ENCODE measurements at places on chromosomes 7 and 10. TPM values are rescaled to one million over a fixed set of nuclear protein-coding genes. Genes with fewer than 3 reads are reported as not detected.

DNA sequence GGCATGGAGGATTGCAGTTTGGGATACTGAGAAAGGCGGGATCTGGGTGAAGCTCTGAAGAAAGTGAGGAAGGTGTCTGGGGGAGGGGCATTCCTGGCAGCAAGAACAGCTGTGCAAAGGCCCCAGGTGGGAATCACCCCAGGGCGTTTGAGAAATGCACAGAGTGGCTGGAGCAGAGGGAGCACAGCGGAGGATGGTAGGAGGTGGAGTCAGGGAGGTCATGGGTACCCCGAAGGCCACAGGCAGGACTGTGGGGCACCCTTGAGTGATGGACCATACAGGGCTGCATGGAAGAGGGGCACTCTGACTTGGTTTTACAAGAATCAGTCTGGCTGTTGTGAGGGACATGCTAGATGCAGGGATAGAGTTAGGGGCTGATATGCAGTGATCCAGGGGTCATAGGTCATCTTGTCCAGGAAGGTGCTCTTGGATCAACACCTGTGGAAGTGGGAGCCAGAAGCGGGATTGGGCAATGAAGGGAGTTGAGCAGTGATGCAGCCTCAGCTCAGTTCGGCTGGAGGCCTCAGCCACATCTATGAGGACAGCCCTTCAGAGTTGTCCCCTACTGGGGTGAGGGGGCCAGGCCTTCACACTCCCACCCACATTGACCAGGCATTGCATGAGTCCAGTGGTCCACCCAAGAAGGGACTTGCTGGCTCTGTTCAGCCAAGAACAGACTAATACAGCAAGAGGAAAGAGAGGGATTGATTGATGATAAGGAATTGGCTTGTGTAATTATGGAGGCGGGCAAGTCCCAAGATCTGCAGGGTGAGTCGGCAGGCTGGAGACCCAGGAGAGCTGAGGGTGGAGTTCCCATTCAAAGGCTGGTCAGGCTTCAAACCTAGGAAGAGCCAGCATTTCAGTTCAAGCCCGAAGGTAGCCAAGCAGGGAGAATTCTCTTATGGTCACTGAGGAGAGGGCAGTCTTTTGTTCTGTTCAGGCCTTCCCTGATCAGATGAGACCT lies 48.7 kb downstream of the TSPAN15 start:
- peaks cover 8% of the 10 kb centered on the region for H3K4me1 ChIP-seq
- no peak overlapping the region for H3K27ac ChIP-seq
- no peaks in the 10 kb centered on the region for H3K27me3 ChIP-seq
- H3K4me3 ChIP-seq, result no peak overlapping the region
- H3K36me3 ChIP-seq, result no peaks in the 10 kb centered on the region

DNA sequence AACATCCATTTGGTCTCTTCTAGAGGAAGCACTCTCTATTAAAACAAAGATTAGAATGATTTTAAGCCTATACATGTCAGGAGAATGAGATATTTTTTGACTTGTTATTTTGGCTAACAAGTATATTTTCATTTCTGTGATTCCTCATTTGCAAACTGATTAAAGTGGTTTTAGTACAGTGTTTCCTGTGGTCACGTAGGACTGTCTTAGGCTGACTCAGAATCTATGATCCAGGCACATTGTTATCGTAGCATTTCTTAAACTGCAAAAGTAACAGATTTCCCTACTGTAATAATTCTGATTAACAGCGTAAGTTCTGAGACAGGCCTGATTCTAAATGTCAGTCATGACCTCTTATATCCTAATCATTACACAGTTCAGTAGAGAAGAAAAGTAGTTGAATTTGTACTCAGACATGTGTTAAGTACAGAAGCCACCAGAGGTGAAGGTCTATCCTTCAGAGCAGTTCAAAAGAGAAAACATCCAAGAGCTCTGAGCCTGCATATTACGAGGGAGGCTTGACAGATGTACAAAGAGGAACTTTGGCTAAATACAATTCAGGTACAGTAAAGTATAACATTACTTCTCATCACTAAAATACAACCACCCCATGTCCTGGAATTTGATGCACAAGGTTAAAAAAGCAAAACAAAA lies 124.1 kb upstream of the TEX47 start:
- H3K27ac ChIP-seq, result no peak overlapping the region
- H3K27me3 ChIP-seq, result peaks cover 23% of the 10 kb centered on the region
- no peaks in the 10 kb centered on the region for H3K36me3 ChIP-seq
- H3K4me3 ChIP-seq, result no peak overlapping the region
- no peaks in the 10 kb centered on the region for H3K4me1 ChIP-seq
- no peak for DNase-seq

DNA sequence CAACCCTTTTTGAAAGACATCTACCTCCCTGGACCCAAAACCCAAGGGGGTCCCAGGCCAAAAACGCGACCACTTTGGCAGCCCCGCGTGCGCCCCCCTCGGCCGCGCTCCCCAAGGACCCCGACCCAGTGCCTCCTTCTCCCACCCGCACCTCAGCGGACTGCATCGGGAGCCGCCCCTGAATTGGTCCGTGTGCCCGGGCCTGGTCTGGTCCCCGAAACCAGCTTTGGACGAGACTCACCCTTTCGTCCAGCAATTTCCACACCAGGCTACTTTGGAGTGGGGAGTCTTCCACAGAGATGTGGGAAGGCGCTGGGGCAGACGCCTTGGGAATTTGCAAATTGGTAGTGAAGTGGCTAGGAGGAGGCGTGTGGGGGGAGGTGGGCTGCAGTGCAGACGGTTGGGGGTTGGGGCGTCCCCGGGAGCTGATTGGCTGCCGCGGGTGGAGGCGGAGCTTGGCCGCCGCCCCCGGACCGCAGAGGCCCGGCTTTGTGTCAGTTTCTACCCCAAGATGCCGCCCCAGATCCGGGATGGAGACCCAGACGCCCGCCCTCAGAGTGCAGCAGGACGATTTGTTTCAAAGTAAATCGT lies 16.9 kb downstream of the TCAF1 start:
- H3K4me3 ChIP-seq, result no peak overlapping the region
- H3K4me1 ChIP-seq, result no peaks in the 10 kb centered on the region
- DNase-seq, result no peak
- H3K27me3 ChIP-seq, result no peaks in the 10 kb centered on the region
- peaks cover 27% of the 10 kb centered on the region for H3K36me3 ChIP-seq

The MINPP1 gene
- total RNA-seq, result 12.3 TPM

The PKD2L1 gene
- not detected for total RNA-seq

- no peaks in the 10 kb centered on the region for H3K36me3 ChIP-seq
- DNase-seq, result no peak
- no peaks in the 10 kb centered on the region for H3K4me1 ChIP-seq
- no peaks in the 10 kb centered on the region for H3K27me3 ChIP-seq
- no peak overlapping the region for H3K4me3 ChIP-seq
- no peak overlapping the region for H3K27ac ChIP-seq
Measured at GRCh38 chr10:4202938-4203337, 417.9 kb upstream of the KLF6 start.

DNA sequence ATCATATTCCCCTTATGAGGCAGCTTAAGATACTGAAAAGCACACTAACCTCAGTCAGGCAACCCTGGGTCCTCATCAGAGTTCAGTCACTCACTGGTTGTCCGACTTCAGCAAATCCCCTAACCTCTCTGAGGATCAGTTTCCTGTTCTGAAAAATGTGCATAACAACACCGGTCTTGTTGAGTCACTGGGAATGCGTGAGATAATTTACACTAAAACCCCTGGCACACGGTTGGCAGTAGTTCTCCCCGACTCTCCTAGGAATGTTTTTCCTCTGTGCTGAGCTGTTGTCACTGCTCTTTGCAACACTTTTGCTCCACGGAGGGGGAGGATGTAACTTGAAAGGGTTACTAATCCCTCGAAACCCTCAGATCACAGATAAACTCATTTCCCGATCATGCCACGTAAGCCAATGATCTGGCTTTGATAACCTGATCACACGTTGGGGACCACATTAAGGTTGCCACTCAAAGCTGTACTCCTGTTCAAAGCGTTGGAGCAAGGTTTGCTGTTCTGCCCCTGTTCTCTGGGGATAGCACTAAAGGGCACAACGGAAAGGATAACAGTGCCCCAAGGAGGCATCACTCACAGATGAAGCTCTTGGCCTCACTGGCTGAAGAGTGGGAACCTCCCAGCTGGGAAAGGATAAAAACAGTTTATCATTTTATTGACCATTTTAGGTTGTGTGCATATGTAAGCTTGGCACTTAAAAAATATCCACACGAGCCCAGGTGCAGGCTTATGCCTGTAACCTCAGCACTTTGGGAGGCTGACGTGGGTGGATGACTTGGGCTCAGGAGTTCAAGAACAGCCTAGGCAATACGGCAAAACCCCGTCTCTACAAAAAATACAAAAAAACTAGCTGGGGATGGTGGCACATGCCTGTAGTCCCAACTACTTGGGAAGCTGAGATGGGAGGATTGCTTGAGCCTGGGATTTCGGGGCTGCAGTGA lies 5.0 kb upstream of the RBM17 start:
- H3K36me3 ChIP-seq, result peaks cover 12% of the 10 kb centered on the region
- H3K4me3 ChIP-seq, result no peak overlapping the region
- peaks cover 53% of the 10 kb centered on the region for H3K27me3 ChIP-seq
- H3K27ac ChIP-seq, result no peak overlapping the region
- peaks cover 11% of the 10 kb centered on the region for H3K4me1 ChIP-seq
- DNase-seq, result no peak

- peaks cover 6% of the 10 kb centered on the region for H3K36me3 ChIP-seq
- H3K4me3 ChIP-seq, result no peak overlapping the region
- H3K27ac ChIP-seq, result no peak overlapping the region
- H3K4me1 ChIP-seq, result no peaks in the 10 kb centered on the region
Measured at GRCh38 chr10:1195828-1196227, 139.6 kb downstream of the WDR37 start.

- H3K4me1 ChIP-seq, result no peaks in the 10 kb centered on the region
- H3K4me3 ChIP-seq, result no peak overlapping the region
- H3K27ac ChIP-seq, result no peak overlapping the region
- H3K27me3 ChIP-seq, result no peaks in the 10 kb centered on the region
- peak; percentile 46 for DNase-seq
Measured at GRCh38 chr10:93352638-93353383, 129.3 kb downstream of the MYOF start.

DNA sequence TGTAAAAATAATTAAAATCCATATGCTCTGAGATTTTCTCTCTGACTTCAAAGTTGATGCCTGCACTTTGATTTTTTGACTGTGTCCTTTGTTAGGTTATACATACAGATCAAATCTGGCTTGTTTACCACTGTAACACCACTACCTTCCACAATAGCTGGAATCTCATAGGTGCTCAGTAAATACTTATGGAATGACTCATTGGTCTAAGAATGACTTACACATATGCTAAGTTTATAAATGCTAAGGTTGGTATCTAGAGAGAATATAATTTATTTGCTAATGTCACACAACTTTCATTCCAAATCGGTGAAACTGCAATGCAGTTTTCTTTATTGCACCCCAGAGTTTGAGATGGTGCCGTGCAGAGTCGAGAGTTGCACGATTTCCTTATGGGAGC lies 578.5 kb downstream of the SH2D4B start:
- H3K27ac ChIP-seq, result no peak overlapping the region
- no peak overlapping the region for H3K4me3 ChIP-seq
- DNase-seq, result peak; percentile 19
- H3K27me3 ChIP-seq, result peaks cover 63% of the 10 kb centered on the region

DNA sequence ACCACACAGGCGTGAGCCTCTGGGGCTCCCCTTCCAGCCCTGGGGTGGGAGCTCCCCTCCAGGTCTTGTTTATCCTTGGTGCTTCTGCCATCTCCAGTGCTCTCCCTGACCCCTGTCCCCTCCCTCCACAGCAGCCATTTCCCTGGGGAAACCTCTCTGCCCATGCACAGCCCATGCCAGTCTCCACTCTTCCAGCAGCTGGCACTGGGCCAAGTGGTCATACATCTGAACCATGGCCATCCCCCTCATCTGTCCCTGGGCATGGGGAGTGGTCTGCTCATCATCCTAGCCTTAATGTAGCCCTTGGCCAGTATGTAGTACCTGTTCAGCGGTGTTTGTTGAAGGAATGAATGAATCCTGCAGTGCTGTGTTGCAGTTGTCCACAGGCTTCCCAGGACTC lies 172.4 kb upstream of the ZNF32 start:
- no peaks in the 10 kb centered on the region for H3K36me3 ChIP-seq
- DNase-seq, result no peak
- peaks cover 8% of the 10 kb centered on the region for H3K4me1 ChIP-seq
- no peak overlapping the region for H3K4me3 ChIP-seq

DNA sequence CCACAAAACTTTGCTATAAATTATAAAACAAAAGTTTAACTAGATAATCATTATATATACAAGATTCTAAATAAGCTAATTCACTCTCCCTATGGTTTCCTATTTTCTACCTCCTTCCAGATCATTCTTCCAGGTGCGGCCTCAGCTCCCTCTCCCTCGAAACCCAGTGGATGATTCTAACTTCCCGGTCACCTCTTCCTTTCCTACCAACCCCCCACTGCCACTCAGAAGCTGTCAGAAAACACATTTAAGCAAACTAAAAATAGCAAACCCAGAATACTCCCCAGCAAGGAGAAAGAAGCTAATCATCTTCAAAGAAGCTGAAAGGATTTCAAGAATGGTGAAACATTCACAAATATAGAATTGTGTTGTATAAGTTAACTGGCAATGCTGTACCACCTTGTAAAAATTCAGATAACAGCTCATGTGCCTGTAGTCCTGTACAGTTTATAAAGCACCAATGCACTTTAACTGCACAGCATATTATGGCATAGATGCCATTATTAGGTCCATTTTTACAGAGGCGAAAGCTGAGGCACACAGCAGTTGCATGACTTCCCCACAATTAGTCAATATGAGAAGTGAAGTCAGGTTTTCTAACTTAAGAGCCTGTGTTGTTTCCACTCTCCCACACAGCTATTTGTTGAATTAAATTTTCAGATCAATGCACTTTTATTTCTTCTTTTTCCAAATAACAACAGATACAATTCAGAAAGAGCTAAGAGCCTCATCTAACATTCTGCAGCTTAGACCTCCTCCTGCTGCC lies 13.7 kb upstream of the DNTT start:
- H3K36me3 ChIP-seq, result no peaks in the 10 kb centered on the region
- no peaks in the 10 kb centered on the region for H3K27me3 ChIP-seq
- H3K27ac ChIP-seq, result no peak overlapping the region

The SPDYE9 gene
- total RNA-seq, result not detected

- peaks cover 26% of the 10 kb centered on the region for H3K27me3 ChIP-seq
- DNase-seq, result no peak
- H3K4me3 ChIP-seq, result no peak overlapping the region
- no peak overlapping the region for H3K27ac ChIP-seq
- no peaks in the 10 kb centered on the region for H3K36me3 ChIP-seq
Measured at GRCh38 chr10:7423521-7423920, 12.7 kb upstream of the SFMBT2 start.

The LRMDA gene
- total RNA-seq, result not detected

The TMEM196 gene
- not detected for total RNA-seq

GRCh38 chr10:125148528-125148927 lies 11.8 kb downstream of the CTBP2 start:
- H3K27ac ChIP-seq, result peak overlapping the region; percentile 96
- H3K27me3 ChIP-seq, result no peaks in the 10 kb centered on the region
- H3K4me3 ChIP-seq, result peak overlapping the region; percentile 51
- DNase-seq, result no peak
- peaks cover 70% of the 10 kb centered on the region for H3K4me1 ChIP-seq

All from MCF 10A (cell line).